Kidney epithelial cell (primary cell): ENCODE measurements at places on chromosomes 16 and 17.
A peak's percentile ranks its signal among the peaks of the same experiment; 100 is the strongest.

- DNase-seq: no peak
These were observed 188.7 kb upstream of the GSE1 start for GRCh38 chr16:85424260-85425073.

GRCh38 chr16:84999200-84999599 lies 12.1 kb downstream of the ZDHHC7 start:
- DNase-seq: no peak

DNA sequence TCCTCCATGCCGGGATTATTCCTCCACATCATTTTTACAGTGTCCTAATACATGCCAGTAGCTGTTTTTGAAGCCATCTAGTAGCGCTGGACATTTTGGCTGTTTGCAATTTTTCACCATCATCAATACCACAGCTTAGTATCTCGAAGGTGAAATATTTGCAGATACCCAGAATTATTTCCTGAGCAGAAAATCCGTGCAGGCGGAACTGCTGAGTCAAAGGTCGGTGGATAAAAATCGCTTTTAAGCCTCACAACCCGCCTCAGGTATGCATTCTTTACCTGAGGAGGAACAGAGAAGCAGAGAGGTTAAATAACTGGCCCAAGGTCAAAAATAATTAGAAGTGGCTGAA lies 584 bp upstream of the TNRC6A start:
- DNase-seq: no peak

DNA sequence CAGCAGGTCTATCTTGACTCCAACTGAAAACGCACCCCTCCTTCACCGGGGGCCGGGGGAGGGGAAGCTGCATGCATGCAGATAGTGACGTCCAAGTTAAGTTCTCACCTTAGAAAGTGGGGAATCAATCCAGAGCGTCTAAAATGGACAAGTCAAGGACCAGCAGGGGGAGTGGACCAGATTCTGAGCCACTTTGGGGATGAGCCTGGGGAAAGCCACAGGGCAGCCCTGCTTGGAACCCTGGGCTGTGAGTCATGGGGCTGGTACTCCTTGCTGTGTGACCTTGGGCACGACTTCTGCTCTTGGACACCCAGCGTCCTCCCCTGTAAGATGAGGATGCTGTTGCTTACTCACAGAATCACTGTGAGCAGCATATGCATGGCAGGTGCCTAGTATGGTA lies 9.1 kb downstream of the TNFRSF13B start:
- DNase-seq: no peak

DNA sequence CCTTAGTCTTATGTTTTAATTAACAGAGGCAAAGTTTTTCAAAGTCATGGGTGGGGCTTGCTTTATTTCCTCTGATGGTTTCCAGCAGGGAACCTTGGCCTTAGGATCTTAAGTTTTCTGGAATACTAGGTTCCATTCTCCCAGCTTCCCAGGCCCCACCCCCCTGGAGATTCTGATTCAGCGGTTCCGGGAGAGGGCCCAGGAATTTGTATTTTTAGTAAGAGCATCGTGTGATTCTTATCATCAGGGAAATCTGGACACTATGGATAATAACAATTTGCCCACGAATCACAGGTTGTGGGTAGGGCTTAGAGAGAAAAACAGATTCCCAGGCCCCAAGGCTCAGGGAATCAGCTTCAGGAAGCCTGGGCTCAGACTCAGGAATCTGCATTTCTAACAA lies 263.6 kb downstream of the NTN1 start:
- no peak for DNase-seq

DNA sequence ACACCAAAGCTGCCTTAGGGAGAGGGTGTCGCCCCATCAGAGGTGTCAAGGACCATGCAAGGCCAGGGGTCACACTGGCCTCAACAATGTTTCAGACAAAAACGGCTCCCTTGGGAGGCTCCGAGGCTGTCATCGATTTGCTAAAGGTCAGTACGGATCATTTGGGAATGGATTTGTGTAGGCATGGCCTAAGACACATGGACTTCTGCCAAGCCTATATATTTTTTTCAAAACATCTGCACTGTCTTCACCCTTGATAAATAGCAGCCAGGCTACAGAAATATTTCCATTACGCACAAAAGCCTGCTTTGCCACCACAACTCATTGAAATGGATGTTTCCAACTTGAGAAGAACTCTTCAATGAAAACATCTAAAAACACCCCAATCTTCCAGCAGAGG lies 10.3 kb downstream of the CUEDC1 start:
- DNase-seq: no peak

- DNase-seq: no peak
These were observed 8.5 kb upstream of the MEIOC start for GRCh38 chr17:44647736-44648135.

DNA sequence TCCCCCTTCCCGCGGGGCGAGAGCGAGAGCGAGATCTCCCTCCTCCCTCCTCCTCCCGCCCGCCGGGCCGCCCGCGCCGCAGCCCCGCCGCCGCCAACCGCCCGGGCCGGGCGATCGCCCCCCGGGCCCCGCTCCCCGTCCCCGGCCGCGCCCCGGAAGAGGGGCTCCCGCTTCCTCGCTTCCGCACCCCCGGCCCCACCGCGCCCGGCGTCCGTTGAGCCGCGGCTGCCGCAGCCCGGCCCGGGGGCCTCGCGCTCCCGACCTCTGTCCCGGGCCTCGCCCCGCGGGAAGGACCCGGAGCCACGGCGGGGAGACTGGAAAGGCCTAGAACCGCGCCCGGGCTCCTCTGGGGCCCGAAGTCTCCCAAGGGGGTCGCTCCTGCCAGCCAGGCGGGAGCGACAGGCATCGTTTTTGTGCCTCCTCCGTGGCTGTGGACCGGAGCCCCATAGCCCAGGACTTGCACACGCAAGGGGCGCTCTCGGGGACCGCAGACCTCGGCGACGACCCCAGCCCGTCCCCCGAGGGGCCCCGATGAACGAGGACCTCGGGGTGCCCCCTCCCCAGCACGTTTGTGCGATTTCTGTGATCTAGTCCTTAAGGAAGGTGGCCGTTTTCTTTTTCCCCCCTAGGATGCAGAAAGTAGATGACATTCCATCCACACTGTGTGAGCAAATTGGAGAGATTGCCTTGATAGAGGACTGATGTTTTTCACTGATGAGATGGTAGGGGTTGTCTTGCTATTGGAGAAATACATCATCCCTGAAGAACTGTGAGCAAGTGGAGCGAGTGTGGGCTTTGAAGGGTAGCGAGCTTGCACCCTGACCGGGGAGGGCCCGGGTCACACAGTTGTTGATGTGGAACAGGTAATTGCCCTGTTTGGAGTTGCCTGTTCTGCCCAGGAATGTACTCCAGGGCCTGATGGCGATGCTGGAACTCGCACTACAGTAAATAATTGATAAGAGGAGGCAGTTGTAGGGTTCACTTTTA lies 611 bp downstream of the BANP start:
- no peak for DNase-seq

- no peak for DNase-seq
These were observed 1.5 kb downstream of the ATXN7L3 start for GRCh38 chr17:44197980-44198720.

- DNase-seq: no peak
These were observed 35.1 kb upstream of the CHMP6 start for GRCh38 chr17:80956321-80957190.

GRCh38 chr17:35103271-35103670 lies 16.4 kb downstream of the RAD51D start:
- DNase-seq: no peak

GRCh38 chr16:83843657-83844056 lies 35.9 kb downstream of the HSBP1 start:
- no peak for DNase-seq

GRCh38 chr17:82076785-82077591 lies 11.4 kb upstream of the DUS1L start:
- no peak for DNase-seq

GRCh38 chr16:84332975-84333684 lies 35.2 kb upstream of the ATP2C2 start:
- DNase-seq: no peak

- DNase-seq: no peak
These were observed 2.6 kb upstream of the ADGRG3 start for GRCh38 chr16:57665541-57665940.

DNA sequence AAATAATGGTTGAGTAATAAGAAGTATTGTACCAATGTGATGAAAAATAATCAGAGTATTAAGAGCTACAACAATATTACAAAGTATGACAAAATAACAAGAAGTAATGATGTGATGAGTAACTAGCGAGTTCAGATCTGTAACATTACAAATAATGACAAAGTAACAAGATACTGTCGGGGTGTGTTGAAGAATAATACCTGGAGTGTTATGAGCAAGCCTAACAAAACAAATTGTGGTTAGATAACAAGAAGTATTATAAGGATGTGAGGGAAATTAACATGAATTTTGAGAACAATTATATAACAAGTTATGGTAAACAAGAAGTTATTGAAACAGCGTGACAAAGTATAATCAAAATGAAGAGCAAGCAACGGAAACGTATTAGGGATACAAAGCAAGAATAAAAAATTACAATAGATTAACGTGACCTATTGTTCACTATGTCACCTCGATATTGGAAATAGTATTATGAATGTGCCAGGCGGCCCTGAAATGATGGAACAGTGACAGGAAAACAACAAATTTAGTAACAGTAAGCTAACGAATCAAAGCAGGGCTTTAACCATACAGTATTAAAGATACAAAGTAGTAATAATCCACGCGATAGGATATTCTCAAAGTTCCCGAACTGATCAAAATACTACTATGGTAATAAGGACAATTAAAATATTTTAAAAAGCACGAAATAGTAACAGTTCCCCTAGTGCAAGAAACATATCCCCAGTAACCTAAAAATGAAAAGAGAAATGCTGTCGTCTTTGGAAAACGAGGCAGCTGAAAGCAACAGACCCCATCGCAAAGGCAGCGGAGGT lies 1.6 kb downstream of the TBX4 start:
- no peak for DNase-seq

DNA sequence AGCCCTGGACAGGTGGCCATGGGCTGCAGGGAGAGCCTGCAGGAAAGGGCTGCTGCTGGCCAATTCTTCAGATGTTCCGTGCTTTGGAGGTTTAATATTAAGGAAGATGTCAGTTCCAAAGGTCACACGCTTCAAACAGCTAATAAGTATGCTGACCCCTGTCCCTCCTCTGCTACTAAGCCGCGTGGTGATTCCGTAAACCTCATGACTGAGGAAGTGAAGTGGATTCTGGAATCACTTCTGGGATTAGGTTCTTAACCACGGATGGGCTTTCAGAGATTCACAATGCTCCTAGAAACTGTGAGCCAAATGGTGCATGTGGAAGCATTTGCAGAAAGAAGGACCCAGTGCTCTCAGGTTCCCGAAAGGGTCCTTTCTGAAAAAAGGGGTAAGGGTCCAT lies 28.5 kb upstream of the ERN1 start:
- DNase-seq: no peak

DNA sequence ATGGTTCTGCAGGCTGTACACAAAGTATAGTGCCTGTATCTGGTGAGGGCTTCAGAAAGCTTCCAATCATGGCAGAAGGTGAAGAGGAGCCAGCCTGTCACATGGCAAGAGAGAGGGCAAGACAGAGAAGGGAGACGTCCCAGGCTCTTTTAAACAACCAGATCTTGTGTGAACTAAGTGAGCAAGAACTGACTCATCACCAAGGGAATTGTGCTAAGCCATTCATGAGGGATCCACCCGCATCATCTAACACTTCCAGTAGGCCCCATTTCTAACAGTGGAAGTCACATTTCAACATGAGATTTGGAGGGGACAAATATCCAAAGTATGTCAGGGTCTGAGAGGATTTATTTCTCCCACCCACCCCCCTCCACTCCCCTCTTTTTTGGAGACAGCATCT lies 56.2 kb upstream of the ELAC2 start:
- no peak for DNase-seq

GRCh38 chr16:87735270-87736007 lies 30.3 kb downstream of the KLHDC4 start:
- no peak for DNase-seq

DNA sequence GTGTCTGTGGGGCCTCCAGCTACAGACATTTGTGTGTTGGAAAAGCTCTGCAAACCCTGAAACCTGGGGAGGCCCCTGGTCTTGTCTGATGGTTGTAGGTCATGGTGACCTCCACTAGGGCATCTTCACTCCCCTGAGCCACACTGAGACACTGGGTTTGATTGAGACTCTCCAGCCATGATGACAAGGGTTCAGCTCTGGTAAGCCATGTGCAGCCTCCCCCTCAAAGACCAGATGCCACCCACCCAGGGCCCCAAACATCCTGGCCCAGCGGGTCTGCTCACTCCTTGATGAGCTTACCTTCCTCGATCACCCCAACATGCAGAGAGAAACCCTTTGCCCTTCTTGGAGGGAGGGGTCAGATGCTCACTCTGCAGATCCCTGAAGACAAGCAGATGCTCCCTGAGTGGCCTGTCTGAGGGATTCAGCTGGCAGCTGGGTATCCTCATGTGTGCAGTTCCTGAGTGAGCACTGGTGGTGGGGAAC lies 101.6 kb downstream of the METRNL start:
- DNase-seq: no peak

GRCh38 chr16:70746708-70747424 lies 54.1 kb downstream of the VAC14 start:
- DNase-seq: peak; percentile 93

DNA sequence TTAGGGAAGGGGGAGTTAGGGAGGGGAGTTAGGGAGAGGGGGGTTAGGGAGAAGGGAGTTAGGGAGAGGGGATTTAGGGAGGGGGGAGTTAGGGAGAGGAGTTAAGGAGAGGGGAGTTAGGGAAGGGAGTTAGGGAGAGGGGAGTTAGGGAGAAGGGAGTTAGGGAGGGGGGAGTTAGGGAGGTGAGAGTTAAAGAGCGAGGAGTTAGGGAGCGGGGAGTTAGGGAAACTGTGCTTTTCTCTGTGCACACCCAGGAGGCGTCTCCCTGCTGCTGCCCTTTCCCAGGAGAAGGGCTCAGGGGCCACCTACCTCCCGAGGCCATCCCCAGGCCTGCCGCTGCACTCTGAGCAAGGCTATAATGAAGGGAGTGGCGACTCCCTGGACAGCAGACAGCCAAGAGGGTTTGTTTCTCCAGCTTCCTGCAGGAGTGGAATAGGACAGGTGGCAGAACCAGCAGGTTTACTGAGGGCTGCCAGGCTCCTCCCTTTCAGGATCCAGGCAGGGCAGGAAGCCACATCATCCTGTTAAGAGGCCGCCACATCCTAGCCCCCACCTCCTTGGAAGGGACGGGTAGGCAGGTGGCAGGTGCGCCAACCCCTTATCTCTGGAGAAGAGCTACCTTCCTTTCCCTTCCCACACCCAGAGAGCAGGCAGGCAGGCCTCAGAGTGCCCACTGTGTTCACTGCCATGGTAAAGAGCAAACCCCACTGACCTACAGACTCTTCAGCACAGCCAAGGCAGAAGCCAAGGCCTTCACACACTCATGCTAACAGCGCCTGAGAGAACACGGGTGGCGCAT lies 4.3 kb downstream of the CANT1 start:
- DNase-seq: no peak

GRCh38 chr17:59763861-59764260 lies 56.4 kb downstream of the VMP1 start:
- DNase-seq: no peak

GRCh38 chr16:9286930-9287329 lies 195.5 kb downstream of the HAPSTR1 start:
- DNase-seq: no peak

- DNase-seq: peak; percentile 68
These were observed 14.7 kb downstream of the LRRC75A start for GRCh38 chr17:16477255-16477654.

- no peak for DNase-seq
These were observed 4.0 kb downstream of the IRX5 start for GRCh38 chr16:54934481-54935265.

- DNase-seq: no peak
These were observed 48.9 kb upstream of the MRPS23 start for GRCh38 chr17:57898487-57899311.

GRCh38 chr16:79639576-79640311 lies 39.2 kb upstream of the MAF start:
- no peak for DNase-seq
